Astrocyte of the hippocampus (primary cell): ENCODE measurements at places on chromosomes 3 and 15.

DNA sequence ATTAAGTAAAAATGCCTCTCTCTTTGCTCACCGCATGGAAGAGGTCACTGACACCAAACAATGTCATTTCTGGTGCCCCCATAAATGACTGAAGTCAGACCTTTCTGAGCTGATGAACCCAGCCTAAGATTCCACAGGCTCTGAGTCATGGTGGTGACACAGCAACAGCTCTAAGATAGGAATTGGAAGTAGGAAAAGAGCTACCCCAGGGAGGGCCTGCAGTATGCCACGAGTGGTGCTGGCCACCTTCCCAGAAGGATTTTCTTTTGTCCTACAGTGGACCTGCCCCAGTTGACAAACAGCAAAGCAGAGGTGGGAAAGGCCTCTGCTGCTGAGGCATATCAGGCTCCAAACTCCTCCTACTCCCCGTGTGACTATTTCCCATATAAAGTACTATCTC lies 208.1 kb downstream of the MINAR1 start:
- peak; percentile 95 for DNase-seq

DNA sequence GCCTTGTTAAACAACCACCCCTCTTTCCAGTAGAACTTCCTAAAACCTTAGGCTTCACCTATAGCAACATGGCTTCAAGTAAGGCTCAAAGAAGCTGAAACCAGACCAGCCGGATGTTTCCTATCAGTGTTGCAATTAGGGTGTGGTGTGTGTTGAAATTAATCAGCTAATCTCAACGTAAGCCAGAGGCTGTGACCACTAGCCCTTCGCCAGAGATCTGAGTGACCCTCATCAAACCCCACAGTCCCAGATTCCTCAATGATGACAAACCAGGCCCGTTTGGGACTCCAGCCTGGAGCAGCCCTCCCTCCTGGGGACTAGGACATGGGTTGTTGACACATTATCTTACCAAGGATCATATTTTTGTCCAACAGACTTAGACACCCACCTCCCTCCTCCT lies 27.3 kb downstream of the CYP11A1 start:
- DNase-seq = peak; percentile 20

DNA sequence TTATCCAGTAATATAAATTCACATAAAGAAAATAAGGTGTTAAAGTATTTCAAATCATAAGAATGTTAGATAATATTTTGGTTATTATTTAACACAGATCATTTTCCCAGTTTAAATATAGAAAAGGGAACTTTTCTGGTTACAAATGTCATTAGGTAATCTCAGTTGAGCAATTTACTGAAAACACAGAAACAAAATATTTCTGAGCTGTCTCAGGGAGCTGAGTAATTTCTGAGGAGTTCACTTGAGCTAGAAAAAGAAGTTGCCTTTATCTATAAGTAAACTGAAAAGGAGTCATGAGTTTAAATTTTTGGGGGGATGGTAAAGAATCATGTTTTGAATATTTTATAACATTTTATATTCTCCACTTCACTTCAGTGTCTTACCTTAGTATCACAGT lies 855.4 kb upstream of the ARPP21 start:
- DNase-seq = peak; percentile 32

DNA sequence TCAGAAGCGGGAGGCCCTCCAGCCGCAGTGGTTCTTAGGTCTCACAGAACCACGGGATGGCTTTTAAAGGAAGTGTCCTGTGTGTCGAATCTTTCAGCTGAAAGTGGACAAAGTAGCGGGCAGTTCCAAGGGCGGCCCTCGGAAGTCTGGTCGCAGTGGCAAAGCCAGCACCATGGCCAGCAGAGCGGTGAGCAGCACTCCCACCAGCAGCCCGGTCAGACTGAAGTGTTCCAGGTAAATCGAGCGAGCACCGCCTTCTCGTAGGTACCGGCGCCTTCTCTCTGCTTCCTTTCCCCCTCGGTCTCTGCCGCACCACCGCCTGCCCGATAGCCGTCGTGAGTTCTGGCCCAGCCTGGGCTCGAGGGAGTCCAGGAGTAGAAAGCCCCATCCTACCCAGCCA lies 103.6 kb upstream of the ABHD17C start:
- DNase-seq = no peak

DNA sequence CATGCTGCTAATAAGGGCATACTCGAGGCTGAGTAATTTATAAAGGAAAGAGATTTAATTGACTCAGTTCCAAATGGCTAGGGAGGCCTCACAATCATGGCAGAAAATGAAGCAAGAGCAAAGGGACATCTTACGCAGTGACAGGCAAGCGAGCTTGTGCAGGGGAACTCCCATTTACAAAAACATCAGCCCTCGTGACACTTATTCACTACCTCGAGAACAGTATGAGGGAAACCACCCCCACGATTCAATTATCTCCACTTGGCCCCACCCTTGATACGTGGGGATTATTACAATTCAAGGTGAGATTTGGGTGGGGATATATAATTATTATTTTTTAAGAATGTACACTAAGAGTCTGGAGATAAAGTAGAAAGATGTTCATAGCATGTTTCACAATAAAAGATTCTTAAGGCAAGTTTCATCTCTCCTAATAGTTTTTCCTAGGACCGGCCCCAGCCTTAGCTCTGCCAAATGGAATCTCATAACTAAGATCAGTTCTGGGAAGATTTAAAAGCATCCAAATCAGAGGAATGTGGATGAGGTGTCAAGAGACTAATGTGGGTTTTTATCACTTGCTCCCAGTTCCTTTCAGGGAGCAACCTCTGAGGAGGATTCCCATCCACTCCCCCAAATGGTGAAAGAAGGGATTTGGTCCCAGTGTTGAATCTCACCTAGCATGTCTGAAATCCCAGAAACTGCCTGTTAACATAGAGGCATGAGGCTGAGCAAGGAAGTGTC lies 221.0 kb downstream of the ZMAT3 start:
- no peak for DNase-seq

DNA sequence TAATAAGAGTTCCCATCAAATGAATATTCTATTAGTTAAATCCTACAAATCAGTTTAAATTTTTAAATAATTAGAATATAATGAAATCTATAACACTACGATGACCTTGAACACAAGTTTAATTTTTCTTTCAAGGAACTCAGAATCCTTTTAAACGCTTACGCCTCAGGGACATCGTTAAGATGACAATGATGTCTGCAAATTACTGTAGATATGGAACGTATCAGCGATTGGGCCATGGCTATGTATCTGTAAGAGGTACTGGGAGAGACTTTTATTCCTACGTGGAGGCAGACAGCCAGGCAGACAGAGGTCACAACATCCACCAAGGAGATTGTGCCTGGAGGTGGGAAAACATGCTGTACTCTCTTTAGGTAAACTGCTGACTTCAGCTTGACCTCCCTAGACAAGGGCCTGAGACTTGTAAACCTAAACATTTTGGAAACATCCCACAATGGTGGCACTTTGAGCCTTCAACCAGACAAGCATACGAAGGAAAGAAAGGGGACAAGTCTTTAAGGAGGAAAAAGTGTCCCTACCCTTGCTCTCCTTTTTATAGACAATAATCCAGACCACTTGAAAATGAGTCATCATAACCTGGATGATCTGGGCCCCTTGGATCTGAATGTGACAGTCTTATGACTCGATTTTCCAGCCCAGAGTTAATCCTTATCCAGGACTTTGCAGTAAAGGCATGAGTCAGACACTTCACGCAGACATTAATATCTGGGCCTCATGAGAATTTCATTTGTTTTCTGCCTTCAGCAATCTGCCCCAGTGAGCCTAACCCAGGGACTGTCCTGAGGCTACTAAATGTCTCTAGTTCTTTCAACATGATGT lies 6.8 kb upstream of the LDHAL6B start:
- peak; percentile 52 for DNase-seq

DNA sequence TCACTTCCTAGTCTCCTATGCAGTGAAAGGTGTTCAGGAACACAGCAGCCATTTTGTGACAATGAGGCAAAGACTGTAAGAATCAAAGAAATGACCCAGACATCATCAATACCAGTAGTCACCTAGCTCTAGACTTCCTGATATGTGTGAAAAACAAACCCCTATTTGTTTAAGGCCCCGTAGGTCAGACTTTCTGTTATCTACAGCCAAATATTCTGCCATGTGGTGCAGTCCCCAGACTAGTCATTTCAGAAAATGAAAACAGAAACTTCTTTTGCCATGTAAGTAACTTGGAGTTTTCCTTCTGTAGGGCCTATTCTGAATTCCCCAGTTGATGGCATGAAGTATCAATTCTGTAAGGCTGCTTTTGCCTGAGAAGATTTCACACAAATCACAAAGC lies 181.7 kb upstream of the SNTN start:
- no peak for DNase-seq

GRCh38 chr3:14319654-14320182 lies 82.7 kb upstream of the SLC6A6 start:
- DNase-seq = peak; percentile 66

- DNase-seq = no peak
These were observed 1.3 kb downstream of the ABHD2 start for GRCh38 chr15:89089316-89090230.

DNA sequence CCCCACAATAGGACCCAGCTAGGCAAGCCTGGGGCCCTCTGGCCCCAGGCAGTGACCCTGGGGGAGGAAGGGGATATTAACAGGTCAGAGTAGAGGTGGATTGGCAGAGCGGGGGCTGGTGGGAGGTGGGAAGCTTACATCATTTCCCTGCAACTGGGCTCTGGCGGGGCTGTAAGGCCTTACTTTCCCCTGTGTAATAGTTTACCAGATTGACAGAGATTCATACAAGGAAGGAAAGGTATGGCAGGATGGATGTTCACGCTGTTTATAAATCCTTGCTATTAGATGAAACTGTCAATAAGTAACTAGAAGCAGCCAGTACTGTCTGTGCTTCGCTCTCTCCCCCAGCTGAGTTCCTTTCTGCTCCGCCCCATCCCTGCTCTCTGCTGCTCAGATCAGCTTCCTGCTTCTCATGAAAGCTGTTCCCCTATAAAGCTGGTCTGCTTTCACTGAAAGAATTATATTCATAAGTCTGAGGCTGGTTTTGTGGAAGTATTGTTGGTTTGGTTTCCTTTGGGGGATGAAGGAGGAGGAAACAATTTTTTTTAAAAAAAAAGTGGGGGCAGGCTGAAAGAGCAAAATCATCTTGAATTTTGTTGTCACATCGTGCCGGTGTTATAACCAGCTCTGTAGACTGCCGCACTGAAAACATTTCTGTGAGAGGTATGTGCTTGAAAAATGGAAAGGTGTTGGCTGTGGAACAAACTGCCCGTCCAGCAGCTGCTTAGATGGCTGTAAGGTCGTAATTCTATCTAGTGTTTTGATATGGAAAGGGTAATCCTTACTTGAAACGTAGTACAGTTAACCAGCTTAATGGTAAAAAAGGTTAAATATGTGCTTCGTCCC lies 76.4 kb downstream of the BBX start:
- peak; percentile 49 for DNase-seq

- DNase-seq = no peak
These were observed 42.9 kb upstream of the ZNF710 start for GRCh38 chr15:89958107-89958805.

DNA sequence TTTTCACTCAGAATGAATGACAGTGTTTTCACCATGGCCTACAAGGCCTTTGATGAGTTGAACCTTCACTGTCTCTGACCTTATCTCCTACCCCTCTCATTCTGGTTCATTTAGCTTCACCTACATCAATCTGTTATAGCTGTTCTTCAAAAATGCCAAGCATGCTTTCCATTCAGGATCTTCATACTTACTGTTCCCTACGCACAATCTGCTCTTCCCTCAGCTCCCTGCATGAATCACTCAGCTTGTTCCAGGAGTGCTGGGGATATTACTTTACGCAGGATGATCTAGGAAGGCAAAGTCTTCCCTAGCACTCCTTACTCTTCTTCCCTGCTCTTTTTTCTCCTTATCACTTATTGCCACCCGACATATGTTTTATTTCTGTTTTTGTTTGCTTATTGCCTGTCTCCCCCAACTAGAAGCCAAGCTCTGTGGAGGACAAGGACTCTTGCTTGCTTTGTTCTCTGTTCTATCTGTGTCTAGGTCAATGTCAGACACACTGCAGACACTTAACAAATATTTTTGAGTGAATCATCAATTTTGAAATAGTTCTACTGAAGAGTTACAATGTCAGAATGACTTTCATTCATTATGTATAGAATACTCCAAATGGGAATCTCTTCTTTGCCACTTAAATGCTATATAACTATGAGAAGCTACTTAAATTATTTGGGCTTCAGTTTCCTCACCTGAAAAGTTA lies 238.3 kb upstream of the FEZF2 start:
- DNase-seq = peak; percentile 39

- peak; percentile 92 for DNase-seq
These were observed 18.1 kb downstream of the H1-8 start for GRCh38 chr3:129560911-129561594.

DNA sequence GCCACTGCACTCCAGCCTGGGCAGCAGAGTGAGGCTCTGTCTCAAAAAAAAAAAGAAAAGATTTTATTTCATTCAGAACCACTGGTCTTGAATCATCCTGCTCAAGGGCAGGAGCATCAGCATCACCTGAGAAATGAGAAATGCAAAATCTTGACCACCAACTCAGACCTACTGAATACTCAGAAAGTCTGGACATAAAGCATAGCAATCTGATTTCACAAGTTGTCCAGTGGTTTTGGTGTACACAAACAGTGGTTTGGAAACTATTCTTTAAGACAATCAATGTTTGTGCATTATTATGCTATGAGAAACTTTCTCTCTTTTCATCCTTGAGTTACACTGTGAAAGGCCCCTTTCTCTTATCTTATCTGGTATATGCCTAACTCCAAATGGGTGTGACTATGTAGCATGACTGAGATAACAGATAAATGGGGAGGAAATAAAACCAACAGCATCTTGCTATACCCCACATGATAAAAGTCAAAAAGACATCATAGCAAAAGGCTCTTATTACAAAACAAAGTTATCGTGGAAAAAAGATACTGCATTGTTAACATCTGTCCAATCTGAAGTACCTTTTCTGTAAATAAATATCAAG lies 174.2 kb upstream of the STT3B start:
- no peak for DNase-seq

- DNase-seq = peak; percentile 92
These were observed 158.8 kb downstream of the CLSTN2 start for GRCh38 chr3:140093742-140094141.
